ENCODE measurements at places on chromosomes 11 and 22.

- no peak for DNase-seq
Observed at GRCh38 chr11:111852103-111852502, 19.3 kb downstream of the ALG9 start.

DNA sequence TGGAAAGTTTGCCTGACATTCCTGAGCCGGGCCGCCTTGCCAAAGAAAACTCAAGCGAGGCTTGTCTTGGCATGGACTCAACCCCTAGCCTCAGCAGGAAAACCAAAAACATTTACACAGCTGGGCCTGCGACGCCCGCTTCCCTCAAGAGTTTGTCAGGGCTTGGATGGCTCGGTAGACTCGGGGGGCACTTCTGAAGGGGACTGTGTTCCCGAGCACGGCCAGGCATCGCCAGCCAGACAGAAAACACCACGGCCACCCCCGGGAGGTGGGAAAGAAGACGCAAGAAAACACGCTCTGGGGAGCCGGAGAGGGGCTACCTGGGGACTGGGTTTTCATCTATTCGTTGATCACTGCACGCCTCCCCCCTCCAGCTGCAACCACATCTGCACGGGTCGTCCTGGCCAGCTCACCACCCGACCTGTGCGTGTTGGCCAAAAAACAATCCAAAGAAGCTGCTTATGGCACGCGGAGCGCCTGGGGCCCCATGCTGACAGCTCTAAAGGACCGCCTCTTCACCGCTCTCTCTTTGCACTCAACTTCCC lies 380.7 kb downstream of the MN1 start:
- DNase-seq = peak; percentile 99

DNA sequence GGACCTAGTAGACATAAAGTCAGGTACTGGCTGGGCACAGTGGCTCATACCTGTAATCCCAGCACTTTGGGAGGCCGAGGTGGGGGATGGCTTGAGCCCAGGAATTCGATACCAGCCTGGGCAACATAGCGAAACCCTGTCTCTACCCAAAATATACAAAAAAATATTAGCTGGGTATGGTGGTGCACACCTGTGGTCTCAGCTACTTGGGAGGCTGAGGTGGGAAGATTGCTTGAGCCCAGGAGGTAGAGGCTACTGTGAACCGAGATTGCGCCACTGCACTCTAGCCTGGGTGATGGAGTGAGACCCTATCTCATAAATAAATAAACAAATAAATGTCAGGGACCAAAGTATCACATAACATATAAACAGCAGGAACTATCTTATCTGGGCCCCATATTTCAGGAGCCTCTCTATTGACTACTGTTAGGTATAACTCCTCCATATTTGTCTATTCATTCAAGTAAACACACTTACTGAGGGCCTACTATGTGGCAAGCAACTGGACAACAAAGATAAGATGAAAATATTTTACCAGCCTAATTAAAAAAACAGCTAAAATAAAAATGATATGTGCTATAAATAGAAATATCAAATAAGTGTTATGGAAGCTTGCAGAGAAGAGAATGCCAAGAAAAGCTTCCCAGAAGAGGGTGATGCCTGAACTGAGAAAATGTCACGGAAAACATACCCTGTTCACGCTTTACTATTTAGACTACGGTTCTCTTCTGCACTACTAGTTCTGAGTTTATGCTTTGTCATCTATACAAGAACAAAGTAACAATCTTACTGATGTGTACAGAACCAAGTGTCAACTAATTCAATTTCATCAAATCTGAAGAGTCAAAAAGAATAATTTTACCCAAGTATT lies 2.0 kb downstream of the NUP98 start:
- no peak for DNase-seq

GRCh38 chr11:83546368-83546767 lies 260.2 kb upstream of the CCDC90B start:
- no peak for DNase-seq

DNA sequence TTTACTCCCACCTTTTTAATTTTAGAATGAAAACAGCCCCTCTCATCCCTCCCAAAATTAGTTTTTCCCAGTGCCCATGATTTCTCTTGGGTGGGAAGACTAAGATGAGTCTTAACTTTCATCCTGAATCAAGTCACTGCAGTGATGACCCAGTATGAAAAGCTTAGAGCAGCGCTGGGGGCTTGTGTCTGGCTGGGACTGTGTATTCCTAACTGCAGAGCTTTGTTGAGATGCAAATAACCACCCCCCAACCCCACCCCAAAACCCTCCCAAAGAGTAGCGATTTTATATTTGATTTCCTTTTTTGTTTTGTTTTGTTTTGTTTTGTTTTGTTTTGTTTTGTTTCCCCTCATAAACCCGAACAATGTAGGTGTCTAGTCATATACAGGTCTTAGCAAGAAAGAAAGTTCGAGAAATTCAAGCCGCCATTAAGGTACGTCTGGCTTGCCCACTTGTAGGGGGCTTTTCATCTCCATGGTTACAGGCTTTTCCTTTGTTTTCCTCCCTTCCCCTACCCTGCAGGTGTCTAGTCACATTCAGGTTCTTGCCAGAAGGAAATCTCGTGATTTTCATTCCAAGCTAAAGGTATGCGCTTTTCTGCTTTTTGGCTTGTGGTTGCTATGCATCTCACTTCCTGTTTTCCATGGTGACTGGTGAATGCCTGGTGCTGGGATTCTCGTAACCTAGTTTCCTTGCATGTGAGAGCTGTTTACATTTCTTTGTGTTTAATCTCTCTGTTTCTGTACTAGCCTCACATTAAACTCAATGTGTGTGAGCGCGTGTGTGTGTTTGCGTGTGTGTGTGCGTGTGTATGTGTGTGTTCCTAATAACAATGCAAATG lies 144.6 kb upstream of the RASSF10 start:
- no peak for DNase-seq
